Keratinocyte (primary cell): ENCODE measurements at places on chromosomes 7 and 10.
A peak's percentile ranks its signal among the peaks of the same experiment; 100 is the strongest.

DNA sequence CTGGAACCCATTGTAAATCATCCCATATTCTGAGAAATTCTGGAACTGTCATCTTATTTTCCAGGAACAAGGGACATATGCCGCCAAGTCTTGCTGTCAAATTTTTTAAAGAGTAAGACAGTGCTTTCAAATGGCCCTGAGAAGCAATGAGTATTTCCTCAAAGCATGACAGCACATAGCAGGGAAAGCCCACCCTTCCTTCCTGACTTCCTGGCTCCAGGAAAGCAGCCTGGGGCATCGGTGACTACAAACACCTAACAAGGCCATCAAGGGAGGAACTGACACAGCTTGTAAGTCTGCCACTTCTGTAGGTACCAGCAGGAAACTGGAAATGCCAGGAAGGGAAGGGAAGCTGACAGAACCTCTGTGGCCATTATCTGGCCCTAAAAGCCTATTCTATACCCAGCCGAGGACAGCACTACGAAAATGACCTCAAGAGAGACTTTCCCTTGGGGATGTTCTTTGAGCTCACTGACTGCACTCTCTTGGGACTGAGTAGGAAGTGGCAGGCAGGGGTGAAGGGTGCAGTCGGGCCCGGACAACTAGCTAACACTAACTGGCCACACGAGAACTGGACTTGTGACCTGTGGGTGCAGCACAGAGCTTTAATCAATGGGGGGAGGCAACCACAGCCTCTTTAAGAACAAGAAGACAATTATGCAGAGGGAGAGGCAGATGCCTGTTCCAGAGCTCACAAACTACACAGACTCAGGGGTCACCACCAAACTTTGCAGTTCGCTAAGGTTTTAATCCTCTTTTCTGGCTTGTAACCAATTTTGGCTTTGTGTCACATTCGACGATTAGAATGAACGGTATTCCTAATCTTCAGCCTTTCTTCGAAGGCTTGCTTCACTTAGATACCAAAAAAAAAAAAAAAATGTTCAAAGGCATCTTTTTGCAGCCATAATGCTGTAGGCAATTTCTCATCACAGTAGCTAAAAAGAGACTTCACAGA lies 52.0 kb downstream of the GRB10 start:
- no peak for DNase-seq

DNA sequence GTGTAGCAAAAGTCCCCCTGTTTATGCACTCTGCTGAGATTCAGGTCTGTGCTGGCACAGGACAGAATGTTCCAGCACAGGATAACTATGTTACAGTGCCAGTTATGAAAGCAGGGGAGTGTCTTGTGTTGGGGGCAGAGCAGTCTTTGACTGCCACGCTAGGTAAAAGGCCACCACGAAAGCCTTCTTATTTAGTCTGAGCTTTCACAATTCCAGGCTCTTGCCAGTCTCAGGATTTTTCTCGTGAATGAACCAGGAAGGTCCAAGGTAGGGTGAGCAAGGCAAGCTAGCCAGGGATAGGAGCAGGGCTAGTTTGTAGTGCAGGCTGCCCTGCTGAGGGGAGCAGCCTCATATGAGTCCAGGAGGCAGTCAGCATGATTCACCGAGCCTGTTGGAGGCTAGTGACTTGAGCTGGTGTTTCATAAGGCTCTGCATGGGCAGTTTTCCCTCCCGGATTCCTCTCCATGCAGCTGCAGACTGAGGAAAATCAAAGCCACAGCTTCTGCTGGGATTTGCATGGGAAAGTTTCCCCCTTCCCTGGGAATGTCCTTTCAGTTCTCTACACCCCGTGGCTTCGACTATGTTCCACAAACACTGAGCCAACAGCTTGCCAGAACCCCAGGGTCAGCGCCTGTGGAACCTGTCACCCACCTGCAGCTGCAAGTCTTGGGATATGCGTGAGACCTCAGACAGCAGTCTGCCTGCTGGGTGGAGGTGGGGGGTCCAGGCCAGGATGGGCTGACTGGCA lies 112.3 kb downstream of the JCAD start:
- peak; percentile 46 for DNase-seq

- no peak for DNase-seq
Measured at GRCh38 chr10:99983280-99983988, 26.3 kb downstream of the DNMBP start.

DNA sequence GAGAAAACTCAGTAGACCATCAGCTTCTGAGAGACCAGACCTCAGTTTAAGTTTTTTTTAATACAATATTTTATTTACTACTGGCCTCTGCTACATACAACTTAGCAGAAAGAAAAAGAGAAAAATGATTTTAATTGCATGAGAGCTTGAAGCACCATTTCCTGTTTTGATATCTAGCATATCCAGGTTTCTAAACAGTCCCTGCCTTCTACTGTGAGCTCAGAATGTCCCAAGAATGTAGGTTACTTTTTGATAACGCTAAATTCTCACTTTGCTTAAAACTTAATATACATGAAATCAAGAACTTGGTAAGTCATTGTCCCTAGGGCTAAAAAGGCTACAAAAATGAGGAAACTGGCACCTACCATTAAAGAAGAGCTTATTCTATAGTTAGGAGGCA lies 7.0 kb downstream of the TMEM243 start:
- no peak for DNase-seq

DNA sequence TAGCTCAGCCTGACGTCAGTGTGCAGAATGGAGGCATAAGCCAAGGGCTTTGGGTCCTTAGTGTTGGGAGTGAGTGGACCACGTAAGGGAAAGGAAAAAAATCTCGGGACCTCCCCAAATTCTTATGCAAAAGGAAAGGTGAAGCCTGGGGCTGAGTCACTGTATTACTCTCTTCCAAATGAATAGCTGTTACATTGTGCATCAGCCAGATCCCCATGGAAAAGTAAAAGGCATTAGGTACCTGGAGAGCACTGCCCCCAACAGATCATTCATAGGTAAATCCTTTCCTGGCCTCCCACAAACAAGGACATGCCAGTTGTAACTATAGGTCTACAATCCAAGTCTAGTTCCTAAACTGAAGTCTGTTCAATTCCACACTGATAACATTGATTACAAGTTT lies 170.5 kb downstream of the C1GALT1 start:
- DNase-seq, result no peak

DNA sequence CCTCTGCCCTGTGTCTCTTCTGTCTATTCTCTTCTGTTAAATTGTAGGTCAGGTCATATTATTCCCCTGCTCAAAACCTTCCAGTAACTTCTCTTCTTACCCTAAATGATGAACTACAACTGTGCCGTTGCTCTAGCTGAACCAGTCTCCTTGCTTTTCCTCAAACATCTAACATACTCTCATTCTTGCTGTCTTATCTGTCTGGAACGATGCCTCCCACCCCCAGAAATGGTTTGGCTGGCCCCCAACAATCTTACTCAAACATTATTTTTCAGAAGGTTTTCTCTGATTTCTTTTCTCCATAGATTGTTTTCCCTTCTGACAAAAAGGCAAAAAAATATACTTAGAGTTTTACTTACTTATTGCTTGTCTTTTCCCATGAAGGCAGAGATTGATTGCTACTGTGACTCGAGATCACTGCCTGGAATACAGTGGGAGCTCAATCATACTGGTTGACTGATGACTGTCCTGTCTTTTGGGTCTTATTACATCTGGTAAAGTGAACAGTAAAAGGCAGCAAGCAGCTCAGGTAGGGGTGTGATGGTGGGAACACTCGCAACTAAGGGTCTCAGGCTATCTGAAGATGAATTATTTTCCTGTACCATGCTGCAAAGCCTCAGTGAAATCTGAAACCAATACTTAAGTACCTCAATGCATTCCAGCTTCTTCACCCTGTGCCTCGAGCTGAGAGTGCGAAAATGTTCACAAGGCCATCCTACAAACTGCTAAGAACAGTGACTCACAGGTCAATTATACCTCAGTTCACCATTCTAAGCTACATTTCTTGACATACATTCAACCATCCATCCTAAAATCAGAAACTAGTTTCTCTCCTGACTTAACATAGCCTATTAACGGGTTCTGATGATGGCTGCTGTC lies 67.6 kb downstream of the DNMBP start:
- DNase-seq, result no peak

DNA sequence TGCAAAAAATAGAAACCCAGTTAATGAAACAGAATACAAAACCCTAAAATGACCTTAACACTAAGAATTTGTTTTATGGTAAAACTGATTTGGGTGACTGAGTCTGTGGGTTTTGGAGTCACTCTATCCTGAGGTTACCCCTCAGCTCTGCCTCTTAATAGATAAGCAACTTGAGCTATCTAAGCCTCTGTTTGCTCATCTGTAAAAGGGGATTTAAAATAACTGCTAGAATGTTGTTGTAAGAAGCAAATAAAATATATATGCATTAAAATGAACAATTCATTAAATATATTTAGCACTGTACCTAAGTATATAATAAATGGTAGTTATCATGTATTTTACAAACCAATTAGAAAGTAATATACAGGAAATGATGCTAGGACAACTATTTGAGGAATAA lies 115.4 kb downstream of the CABCOCO1 start:
- no peak for DNase-seq

DNA sequence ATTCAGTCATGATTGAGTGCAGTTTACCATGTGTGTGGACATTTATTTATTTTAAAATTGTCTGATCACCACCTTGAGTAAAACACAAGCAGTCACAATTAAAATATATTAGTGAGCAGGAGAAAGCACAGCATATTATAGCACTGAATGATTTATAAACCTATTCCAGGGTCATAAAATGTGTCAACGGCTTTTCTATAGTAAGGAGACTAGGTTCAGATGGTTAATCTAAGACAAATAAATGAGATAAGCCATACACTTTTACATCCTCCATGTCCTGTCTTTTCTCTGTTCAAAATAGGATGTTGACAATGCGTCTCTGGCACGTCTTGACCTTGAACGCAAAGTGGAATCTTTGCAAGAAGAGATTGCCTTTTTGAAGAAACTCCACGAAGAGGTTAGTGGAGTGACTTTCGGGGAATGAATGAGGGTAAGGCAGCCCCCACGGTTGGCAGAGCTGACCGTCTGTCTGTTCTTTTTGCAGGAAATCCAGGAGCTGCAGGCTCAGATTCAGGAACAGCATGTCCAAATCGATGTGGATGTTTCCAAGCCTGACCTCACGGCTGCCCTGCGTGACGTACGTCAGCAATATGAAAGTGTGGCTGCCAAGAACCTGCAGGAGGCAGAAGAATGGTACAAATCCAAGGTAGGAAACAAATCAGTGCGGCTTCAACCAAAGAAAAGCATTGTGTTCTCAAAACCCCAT lies 5.4 kb downstream of the VIM start:
- DNase-seq, result no peak
